ENCODE measurements at places on chromosomes 2 and 18. TPM values are rescaled to one million over a fixed set of nuclear protein-coding genes. Genes with fewer than 3 reads are reported as not detected.
A peak's percentile ranks its signal among the peaks of the same experiment; 100 is the strongest.

DNA sequence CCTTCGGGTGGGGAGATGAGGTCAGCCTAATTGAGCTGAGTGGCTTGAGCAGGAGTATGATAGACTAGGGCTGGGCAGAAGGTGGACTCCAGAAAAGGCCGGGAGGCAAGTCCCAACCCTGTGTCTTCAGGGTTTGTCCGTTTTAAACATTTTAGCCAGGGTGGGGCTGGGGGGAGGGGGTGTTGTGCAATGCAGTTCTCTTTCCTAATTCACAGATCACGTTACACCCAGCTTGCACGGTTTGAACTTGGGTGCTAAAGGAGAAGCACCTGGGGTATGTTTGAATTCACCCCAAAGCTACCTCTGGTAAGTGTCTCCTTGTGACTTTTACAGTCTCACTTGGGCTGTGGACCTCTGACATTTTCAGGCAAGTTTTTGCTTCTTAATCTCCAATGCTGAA, 233.3 kb downstream of the AGAP1 start:
- no peak for DNase-seq

DNA sequence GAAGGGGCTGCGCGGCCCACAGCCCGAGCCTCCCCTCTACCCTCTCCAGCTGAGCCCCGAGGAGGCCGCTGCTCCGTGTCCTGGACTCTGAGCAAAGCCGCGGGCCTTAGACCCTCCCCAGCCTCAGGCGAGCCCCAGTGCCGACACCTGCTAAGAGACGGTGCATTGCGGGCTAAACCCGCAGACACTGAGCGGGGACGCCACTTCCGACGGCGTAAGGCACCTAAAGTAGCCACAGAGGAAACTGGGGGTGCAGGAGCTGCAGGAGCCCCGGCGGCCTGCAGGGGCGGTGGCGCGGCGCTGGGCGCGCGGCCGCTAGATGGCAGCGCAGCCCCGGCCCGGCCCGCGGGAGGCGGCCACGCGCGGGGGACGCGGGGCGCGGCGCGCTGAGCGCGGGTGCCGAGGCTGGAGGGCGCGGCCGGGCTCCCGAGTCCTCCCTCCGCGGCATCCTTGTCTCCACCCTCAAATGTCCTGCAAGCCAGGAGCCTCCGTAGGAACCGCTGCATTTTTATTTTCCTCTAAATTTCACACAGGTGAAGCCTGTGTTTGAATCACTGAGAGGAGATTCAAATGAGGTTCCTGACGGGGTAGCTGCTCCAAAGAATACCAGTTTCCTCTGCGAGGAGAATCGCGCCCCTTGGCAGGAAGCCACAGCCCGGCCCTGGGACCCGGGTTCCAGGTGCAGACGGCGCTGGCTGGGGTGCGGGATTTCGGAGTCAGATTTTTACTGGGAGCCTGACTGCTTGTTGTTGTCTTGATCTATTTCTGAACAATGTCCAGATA, 650.5 kb downstream of the GALR1 start:
- DNase-seq = no peak

DNA sequence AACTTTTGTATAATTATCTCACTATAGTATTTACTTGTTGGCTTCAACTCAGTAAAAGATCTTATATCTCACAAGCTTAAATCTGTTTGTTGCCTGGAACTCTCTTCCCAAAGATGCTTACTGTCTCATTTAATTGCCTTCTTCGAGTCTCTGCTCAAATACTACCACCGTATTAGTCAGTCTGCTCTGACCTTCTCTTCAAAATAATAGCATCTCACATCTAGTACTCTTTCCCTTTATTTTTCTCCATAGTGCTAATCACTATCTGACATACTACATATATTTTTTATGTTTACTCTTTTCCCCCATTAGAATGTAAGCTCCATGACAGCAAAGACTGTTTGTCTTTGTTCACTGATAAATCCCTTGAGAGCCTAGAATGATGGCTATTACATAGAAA, 10.6 kb upstream of the MPP4 start:
- DNase-seq = no peak

The BOLA3 gene
- total RNA-seq = 40.6 TPM

GRCh38 chr2:137117385-137117784, 352.0 kb downstream of the THSD7B start:
- no peak for DNase-seq

- DNase-seq = no peak
Measured at GRCh38 chr2:128535953-128536352, 217.3 kb upstream of the HS6ST1 start.

The WDSUB1 gene
- total RNA-seq = 12.8 TPM

DNA sequence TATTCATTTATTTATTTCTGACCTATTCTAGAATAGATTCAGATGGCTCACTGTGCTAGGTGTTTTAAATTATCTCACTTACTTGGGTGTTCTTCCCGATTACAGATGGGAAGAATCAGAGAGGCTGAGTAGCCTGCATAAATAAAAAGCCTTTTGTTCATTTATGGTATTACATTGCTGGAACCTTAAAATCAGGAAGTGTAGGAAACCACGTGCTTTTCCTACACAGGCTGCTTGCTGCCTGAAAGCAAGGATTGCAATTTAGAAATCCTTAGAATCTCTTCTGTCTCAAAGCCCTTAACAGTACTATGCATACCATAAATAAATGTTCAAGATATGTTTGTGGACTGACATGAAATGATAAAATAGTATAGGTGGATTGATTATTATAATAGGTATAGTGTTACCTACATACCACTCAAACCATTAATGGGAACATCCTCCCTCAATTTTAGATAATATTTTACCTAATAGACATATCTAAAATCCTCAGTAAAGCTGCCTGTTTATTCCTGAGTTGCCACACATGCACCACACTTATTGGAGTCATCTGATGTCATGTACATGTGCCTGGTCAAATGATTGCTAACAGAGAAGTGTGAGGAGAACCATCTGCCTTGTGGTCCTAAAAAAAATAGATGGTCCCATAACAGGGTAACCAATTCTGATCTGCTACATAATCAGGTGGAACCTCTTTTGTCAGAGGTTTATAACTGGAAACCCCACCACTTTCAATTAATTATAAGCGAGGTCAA, 73.5 kb upstream of the C2orf15 start:
- no peak for DNase-seq

The FOXD4L1 gene
- 0.39 TPM for total RNA-seq

DNA sequence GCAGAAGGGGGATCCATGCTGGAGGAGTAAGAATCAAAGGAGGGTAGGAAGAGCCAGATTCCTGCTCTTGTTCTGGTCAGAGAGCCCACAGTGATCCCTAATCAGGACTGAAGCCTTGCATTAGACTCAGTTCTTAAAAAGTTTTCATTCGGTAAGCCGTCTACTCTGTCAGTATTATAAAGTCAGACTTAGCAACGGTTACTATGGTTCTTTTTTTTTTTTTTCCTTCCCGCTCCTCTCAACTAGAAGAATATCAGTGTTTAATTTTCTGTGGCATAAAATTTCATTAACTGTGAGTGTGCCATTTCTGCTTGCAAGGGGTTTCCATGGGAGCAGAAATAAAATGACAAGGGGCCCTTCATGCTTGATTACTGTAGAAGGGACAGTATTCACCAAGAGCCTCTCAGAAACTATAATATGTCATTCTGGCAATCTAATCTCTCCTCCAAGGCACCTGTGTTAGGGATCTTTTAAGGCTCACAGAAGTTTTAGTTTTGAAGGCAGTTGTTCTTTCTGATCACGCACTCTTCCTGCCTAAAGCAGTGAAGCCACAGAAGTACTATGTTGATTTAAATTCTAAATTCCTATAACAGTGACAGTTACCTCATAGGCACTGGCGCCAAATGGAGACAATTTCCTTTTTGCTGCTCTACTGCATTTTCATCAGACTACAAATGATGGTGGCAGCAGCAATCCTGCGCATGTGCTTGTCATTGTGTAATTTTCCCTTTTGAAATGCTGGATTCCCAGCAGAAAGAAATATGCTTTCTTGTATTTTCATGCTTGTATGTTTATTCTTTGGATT, 57.0 kb downstream of the OSBPL6 start:
- DNase-seq = no peak

DNA sequence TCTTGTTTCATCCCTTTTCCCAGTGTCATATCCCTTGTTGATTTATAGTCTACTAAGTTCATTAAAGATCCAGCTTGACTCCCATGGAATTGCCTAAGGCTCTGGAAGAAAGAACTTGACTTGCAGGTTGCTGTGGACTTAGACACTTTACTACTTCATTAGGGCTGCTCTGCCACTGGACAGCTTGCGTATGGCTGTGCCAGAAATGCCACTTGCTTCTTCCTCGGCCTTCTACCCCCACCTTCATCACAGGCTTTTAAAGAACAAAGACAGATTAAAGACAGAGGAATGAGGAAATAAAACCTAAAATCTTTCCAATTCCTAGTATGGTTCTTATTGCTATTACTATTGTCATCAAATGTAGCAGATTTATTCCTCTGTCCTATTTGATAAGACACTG, 591.7 kb downstream of the BCL11A start:
- DNase-seq = no peak

DNA sequence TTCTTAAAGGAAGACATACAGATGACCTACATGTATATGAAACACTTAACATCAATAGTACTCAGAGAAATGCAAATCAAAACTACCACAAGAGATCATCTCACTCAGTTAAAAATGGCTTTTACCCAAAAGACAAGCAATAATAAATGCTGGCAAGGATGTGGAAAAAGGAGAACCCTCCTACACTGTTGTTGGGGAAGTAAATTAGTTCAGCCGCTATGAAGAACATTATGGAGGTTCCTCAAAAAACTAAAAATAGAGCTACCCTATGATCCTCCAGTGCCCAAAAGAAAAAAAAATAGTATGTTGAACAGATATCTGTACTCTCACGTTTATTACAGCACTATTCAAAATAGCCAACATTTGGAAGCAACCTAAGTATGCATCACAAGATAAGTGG, 1579.4 kb upstream of the TMEFF2 start:
- no peak for DNase-seq

The LYPD6B gene
- total RNA-seq = 76.0 TPM

- DNase-seq = no peak
Measured at GRCh38 chr18:40782453-40783130, 1172.4 kb upstream of the PIK3C3 start.

DNA sequence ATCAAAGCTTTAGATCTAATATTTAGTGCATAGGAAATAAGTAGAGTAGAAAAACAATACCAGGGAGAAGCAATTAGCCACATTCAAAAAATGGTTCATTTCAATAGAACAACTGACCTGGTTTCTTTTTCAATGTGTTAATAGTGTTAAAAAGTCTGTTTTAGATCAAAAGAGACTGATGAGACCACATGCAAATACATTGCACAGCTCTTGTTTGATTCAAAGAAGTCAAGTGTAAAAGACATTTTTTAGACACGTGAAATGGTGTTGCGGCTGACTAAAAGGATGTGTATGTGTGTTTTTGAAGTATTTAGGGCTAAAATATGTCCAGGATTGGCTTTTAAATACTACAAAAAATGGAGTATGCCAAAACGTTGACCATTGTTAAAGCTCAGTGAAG, 1.2 kb upstream of the AOX1 start:
- DNase-seq = no peak

DNA sequence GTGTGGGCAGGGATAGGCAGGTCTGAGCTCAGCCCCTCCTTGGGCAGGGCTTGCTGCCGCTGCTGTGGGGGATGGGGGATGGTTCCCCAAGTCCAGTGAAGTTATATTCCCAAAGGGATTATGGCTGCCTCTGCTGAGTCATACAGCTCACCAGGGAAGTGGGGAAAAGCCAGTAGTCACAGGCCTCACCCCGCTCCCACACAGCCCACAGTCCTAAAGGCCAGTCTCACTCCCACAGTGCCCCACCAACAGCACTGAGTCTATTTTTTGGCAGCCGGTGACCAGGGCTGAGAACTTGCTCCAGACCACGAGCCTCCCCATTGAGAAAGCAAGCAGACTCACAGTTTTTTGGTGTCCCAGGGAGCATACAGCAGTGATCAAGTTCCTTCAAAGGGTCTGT, 173.3 kb downstream of the OSR1 start:
- DNase-seq = no peak

The IL36A gene
- total RNA-seq = not detected

The GPATCH11 gene
- total RNA-seq = 6.8 TPM

The IL36B gene
- not detected for total RNA-seq

The MAPRE3 gene
- 29.4 TPM for total RNA-seq

DNA sequence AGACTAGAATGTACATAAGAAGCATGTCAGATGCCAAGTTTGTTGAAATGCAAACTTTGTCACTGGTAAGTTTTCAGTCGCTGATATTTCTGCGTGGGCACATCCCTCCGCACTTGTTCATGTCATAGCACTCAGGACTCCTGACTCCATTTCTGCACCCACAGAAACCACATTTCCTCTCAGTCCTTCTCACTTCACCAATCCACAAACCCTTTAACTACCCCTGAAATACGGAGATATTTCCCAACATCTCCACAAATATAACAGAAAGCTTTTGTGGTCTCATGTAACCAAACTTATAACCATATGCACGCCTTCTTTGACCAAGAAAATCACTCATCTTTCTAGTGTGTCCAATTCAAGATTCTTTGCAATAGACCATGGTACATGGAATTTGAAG, 276.9 kb upstream of the ERBB4 start:
- DNase-seq = no peak

GRCh38 chr18:28114472-28114871, 62.5 kb downstream of the CDH2 start:
- no peak for DNase-seq

- DNase-seq = no peak
Measured at GRCh38 chr18:23380001-23380550, 73.0 kb upstream of the RIOK3 start.

The CPO gene
- not detected for total RNA-seq

GRCh38 chr2:202671317-202672035, 36.7 kb downstream of the FAM117B start:
- DNase-seq = no peak

- peak; percentile 37 for DNase-seq
Measured at GRCh38 chr18:74513149-74513882, 17.2 kb downstream of the CNDP2 start.

DNA sequence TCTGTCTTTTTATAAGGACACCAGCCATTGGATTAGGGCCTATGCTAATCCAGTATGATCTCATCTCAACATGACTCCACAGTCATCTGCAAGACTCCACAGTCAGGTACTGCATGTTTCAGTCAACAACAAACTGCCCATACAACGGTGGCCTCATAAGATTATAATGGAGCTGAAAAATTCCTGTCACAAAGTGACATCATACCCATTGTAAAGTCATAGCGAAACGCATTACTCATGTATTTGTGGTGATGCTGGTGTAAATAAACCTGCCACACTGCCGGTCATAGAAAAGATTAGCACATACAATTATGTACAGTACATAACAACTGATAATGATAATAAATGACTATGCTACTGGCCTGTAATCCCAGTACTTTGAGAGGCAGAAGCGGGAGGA, 102.2 kb downstream of the TEX51 start:
- no peak for DNase-seq

DNA sequence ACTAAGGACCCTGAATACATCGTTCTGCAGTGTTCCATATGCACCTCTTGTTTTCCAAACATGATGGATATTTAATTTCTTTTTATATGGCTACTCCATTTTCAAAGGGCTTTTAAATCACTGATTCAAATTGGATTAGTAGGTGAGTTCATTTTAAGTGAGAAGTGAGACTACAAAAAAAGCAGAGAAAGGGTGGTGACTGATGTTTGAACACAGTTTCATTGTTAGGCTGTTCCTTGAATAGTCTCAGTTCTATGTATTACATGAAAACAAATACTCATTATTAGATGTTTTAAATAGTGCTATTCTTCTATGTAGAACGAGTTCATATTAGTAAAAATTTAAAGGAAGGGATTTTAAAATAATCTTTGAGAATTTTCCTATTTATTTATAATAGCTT, 72.7 kb upstream of the STON1 start:
- DNase-seq = no peak

All from ureter (tissue), 1 donor.